ENCODE measurements at places on chromosomes 4 and X. TPM values are rescaled to one million over a fixed set of nuclear protein-coding genes. Genes with fewer than 3 reads are reported as not detected.
A peak's percentile ranks its signal among the peaks of the same experiment; 100 is the strongest.

- no peak for DNase-seq
- H3K27ac ChIP-seq, result no peak overlapping the region
- no peaks in the 10 kb centered on the region for H3K4me1 ChIP-seq
- H3K27me3 ChIP-seq, result peaks cover 9% of the 10 kb centered on the region
These were observed 10.5 kb upstream of the MAMLD1 start for GRCh38 chrX:150352581-150352980.

DNA sequence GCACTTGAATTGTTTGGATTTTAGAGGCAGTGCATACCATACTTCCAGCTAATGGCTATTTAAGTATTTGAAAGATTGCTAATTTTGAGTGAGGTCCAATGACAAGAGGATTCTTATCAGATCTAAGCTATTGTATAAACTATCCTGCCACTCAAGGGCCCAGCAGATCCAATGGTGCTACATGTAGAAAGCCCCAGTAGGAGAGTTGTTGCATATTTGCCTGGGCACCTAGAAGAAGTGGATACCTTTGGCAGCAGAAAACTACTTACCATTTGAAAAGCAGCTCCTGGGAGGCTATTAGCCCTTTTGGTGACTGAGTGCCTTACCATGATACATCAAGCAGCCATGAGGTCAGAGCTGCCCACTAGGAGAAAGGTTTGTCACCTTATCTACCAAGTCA, 447.3 kb downstream of the C4orf33 start:
- no peak for DNase-seq
- H3K36me3 ChIP-seq, result no peaks in the 10 kb centered on the region
- H3K4me1 ChIP-seq, result no peaks in the 10 kb centered on the region
- H3K27me3 ChIP-seq, result no peaks in the 10 kb centered on the region

The NKAP gene
- 10.2 TPM for total RNA-seq

GRCh38 chr4:38803833-38804653, 548 bp downstream of the TLR1 start:
- peak; percentile 78 for DNase-seq
- H3K27me3 ChIP-seq, result no peaks in the 10 kb centered on the region
- peaks cover 29% of the 10 kb centered on the region for H3K4me1 ChIP-seq
- peak overlapping the region; percentile 86 for H3K27ac ChIP-seq
- peaks cover 43% of the 10 kb centered on the region for H3K36me3 ChIP-seq
